Amygdala (tissue), 56 donors: ENCODE measurements at places on chromosomes 1 and 21.

- no peak for DNase-seq
Measured at GRCh38 chr1:161440312-161440894, 64.9 kb upstream of the FCGR2A start.

- no peak for DNase-seq
Measured at GRCh38 chr1:156515956-156516355, 15.4 kb upstream of the MEF2D start.

DNA sequence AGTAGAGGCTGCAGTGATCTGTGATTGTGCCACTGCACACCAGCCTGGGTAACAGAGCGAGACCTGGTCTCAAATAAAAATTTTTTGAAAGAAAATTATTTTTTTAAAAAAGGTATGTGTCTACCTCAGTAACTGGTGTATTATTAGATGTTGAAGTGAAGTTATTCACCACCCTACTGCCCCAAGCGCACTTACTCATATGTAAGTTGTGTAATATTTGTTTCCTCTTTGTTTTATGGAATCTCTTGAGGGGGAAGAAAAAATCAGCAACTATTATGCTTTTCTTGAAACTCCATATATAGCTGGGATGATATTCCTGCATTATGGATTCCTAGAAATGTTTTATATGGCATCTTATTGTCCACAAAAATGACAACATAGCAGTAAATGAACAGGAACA, 21.3 kb downstream of the RBM15 start:
- DNase-seq, result no peak

- DNase-seq, result no peak
Measured at GRCh38 chr1:207363871-207364270, 42.4 kb downstream of the CD55 start.

- DNase-seq, result no peak
Measured at GRCh38 chr1:25544819-25545218, 1.4 kb downstream of the LDLRAP1 start.

DNA sequence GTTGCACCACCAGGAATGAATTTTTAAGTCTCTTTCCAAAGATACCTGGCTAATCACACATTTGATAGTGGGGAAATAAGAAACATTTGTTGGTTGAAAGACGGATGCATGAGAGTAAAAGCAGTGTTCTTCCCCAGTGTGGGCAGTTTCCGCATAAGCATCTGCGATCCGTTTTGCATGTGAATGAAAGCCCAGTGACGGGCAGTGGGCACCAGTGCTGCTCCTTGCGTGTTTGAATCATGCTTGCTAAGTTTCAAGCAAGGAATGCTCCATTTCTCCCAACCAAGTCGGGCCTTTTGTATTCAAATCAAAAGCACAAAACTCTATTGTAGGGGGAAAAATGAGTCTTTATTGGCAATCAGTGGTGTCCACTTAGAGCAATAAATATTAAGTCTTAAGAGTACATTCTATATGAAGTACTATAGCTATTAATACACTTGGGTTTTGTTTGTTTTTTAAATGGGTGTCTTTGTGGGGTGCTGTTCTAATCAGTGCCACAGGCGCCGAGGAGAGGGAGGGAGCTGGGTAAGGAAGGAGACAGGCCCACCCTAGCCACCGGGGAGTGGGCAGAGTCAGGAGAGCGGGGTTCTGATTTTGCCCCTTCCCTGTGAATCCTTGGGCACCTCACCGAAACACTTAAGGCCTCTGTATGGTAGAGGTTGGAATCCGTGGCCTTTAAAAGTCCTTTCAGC, 750 bp upstream of the PTGFRN start:
- no peak for DNase-seq

- peak; percentile 68 for DNase-seq
Measured at GRCh38 chr1:2546515-2547209, 9.5 kb upstream of the TNFRSF14 start.

- DNase-seq, result no peak
Measured at GRCh38 chr1:174880171-174880570, 119.6 kb upstream of the CACYBP start.

GRCh38 chr21:21612466-21612865, 614.3 kb downstream of the NCAM2 start:
- DNase-seq, result no peak

DNA sequence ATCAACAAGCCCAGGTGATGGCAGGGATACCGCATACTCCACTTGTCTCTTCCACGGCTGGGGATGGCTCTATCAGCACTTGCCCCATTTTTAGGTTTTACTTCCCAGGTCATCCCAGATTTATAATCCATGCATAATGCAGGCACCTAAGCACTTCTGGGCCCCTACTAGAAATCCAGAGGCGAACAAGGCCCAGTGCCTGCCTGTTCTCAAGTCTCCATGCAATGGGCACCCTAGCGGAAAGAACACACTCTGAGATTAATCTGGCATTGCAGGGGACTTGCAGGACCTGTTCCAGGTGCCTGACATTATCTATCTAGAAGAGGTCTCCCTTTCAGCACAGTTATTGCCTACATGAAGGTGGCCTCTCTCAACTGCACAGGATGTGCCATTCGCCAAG, 39.8 kb downstream of the HIVEP3 start:
- DNase-seq, result no peak

- no peak for DNase-seq
Measured at GRCh38 chr21:34909492-34910292, 139.4 kb downstream of the RUNX1 start.

GRCh38 chr1:102120910-102121309, 124.2 kb upstream of the OLFM3 start:
- no peak for DNase-seq

DNA sequence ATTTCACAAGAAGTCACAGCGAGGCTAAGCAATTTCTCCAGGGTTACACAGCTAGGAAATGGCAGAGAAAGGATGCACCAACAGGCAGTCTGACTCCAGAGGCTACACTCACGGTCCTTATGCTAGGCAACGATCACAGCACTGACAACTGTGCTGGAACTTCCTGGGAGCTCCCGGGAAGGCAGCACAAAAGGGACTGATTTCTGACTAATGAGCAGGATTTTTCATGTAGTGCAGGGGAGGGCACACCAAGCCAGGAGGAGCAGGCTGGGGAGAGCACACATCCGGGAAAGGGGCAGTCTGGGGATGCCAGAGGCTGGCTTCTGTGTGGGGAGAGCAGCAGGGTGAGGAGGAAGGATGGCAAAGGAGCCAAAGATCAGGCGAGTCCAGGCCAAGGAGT, 486.7 kb downstream of the OMA1 start:
- no peak for DNase-seq

DNA sequence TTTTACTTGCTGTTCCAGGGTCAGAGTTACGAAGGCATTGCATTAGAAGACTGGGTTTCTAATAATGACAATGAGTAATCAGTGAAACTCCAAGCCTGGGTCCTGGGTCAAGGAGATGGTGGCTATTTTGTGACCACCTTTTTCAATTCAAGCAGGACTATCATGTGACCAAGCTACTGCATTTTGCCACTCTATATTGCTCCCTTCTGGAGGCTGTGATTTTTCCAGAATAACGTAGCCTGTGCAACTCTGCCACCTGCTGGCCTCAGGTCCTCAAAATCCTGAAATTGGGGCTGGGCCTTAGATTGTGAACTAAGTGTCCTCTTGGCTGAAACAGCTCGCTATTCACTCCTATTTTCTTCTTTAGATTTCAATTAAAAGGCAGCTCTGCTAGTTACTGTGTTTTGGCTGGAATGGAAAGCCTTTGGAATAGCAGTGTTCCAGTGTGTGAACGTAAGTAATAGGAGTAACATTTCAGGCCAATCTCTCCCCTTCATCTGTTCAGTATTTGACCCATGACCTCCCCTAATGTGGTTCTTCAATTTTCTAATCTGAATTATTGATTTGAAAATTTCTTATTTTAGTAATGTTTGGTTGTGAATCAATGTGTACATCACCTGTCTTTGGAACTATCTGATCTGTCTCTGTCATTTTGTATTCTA, 52.9 kb upstream of the CD46 start:
- peak; percentile 33 for DNase-seq

DNA sequence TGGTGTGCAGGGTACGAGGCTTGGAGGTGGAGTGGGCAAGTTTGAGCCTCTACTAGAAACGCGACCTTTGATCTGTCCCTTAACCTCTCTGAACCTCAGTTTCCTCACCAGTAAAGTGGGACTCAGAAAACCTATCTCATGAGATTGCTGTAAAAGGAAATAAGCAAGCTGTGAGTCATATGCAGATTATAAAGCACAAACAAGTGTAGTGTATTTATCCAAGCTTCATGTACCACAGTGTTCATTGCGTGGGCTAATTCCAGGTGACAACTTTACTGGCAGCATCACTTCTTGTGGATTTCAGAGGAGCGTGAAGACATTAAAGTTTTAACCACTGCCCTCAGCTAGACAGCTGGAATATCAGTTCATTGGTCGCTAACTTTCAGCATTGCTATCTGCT, 44.4 kb downstream of the ZNF697 start:
- no peak for DNase-seq

DNA sequence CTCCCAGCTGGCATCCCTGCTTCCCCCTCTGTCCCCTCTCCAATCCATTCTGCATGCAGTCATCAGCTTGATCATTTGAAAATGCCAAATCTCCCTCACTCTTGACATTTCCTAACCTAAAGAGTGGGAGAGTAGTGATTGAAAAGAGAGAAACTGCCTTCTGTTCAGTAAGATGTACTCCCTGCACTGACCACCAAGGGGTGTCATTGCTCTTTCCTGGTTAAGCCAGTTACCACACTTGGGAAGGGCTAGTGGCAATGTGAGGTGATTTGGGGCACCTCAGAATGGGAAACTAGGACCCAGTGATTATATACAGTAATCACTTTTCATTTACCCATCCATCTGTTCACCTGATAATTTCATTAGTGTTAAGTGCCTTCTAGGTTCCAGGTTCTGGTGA, 6.9 kb upstream of the TMEM269 start:
- DNase-seq, result no peak

DNA sequence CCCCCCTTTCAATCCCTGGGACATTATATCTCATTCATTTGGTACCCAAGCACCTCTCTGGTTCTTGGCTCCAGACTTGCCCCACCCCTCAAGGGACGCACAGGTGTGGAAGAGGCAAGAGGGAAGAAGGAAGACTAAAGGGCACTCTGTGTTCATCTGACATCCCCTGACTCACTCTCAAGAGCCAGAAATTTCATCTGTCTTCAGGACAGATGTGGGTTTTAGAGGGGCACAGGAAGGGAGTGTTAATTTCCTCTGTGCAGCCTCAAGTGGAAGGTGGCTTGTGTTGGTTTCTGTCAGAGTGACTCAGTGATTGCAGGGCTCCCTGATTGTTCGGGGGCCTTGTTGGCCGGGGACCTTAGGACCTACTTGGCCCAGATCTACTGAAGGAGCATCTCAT, 2.4 kb downstream of the C2CD4D start:
- DNase-seq, result no peak

GRCh38 chr1:181090641-181091126, 2.2 kb downstream of the IER5 start:
- no peak for DNase-seq

DNA sequence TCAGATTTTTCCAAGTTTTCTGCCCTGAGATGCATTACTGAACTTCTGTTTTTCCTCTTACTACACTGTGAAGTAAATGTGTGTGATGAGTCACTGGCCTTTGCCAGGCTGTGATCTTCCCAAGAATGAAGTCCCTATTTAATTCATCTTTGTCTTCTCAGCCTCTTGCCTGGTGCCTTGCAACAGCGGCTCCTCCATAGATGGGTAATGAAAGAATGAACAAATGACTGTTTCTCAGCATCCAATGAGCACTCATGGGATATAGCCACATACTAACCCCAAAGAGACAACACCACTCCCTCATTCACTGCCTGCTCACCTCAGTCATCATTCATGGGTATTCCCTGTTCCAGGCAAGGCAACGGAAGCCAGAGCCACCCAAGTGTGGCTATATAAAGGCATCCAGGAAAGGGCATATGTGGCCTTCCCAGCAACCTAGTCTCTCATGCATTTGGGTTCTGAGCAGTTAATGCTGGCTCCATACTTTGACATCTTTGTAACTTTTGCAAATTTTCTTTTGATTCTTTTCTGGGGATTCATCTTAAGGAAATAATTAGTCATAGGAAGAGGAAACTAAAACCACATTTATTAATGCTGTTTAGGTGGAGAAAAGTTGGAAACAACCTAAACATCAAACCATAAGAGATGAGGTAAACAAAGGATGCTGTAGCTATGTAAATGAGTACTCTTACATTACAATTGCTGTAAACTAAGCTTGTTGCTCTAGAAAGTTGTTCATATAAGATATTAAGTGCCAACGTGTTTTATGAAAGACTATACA, 71.9 kb downstream of the HIVEP3 start:
- no peak for DNase-seq

GRCh38 chr21:46557919-46558392, 46.9 kb downstream of the S100B start:
- no peak for DNase-seq

- DNase-seq, result no peak
Measured at GRCh38 chr1:151964510-151964909, 29.1 kb downstream of the S100A10 start.

GRCh38 chr1:86156566-86157455, at the start of gene COL24A1:
TSS of gene COL24A1 (minus strand) at chr1:86156772. CDS start at chr1:86156396, 376 bp downstream.
- no peak for DNase-seq

- DNase-seq, result no peak
Measured at GRCh38 chr1:43935711-43936427, 2.3 kb downstream of the ARTN start.

DNA sequence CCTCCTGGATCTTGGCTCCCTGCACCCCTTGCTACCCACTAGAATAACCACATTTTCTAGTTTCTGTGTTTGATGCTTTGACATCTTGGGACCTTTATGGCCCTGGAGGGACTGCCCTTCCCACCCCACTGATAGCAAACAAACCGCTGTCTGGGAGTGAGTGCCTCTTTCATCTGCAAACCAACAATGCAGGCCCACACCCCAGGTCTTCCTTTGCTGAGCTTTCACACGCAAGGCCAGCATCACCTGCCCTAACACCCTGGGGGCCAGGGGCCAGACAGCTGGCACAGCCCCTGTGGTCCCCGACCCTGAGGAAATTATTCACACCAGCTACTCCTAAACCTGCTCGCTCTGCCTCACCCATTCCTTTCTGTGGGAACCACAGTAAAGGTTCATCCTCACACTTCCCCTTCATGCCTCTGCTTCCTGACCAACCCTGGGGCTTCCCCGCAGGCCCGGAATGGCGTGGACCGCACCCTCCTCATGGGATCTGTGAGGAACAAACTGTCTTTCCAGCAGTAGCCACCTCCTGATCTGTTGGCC, 15.4 kb downstream of the SLC2A7 start:
- no peak for DNase-seq

- no peak for DNase-seq
Measured at GRCh38 chr21:40011371-40011770, 144.1 kb downstream of the PCP4 start.

GRCh38 chr1:75133750-75134646, at the start of gene LHX8:
TSS of gene LHX8 (plus strand) at chr1:75134388. CDS start at chr1:75136615, 2,227 bp downstream.
- DNase-seq, result no peak

GRCh38 chr1:226732856-226733291, 6.2 kb downstream of the ITPKB start:
- DNase-seq, result no peak

GRCh38 chr1:13702425-13703127, 2.6 kb downstream of the PRDM2 start:
- no peak for DNase-seq

DNA sequence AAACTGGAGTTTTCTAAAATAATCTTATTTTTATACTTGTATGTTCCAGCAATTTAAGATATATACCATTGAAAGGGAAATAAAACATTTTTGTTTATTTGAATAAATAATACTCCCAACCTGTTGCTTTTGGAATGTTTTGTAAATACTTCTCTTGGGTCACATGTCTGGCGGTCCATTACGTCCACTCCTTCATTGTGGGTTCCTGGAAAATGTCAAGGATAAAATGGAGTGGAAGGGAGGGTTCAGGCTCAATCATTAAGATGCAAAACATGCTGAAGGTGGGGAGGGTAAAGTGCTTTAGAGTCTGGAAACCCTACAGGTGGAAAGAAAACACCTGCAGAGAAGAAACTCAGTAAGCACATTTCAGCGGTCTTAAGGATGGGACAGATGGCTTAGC, 34.2 kb upstream of the FAM3B start:
- no peak for DNase-seq
